ENCODE measurements at places on chromosomes 3 and 15.

DNA sequence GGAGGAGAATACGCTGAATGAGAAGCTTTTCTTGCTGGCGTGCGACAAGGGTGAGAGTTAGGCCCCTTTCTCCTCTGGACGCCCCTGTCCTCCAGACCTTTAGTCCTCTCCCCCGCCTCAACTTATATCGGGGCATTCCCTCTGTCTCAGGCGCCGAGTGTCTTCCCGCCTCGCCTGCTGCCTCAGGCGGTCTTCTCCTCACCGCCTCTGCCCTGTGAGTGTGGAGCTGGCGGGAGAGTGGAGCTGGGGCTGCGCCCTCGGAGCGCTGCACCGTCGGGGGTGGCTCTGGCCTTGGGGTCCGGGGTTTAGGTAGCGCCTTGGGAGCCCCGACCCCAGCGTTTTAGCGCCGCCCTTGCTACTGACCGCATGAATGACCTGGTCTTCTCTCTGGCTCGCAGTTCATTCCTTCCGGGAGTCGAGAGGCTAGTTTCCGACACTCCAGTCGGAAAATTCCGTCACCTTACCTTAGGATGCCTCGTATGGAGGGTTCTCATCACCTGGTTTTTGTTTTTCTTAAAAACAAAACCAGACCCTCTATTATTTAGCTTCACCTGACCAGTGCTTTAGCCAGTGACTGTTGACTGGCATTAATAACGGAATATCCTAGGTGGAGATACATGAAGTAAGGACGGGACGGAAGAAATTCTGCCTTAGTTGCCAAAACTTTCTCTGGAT, 985 bp downstream of the TRPC1 start:
- DNase-seq: no peak

GRCh38 chr15:78353093-78353492, 12.9 kb downstream of the CRABP1 start:
- no peak for DNase-seq

DNA sequence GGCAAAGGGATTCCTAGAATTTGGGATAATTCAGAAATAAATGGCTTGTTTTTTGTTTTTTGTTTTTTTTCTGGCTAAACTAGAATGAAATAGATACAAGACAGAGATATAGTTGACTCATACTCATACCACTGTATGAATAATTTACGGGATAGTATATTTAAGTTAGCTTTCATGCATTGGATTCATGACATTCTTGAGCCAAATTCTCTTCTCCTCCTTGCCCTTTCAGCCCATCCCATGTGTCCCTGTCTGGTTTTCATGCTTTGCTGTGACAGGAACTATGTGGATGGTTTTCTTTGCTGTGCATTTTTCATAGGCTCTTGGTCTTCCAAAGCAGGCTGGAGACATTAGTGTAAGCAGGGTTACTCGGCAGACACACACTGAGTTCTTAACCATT, 66.6 kb upstream of the UMPS start:
- DNase-seq: no peak

DNA sequence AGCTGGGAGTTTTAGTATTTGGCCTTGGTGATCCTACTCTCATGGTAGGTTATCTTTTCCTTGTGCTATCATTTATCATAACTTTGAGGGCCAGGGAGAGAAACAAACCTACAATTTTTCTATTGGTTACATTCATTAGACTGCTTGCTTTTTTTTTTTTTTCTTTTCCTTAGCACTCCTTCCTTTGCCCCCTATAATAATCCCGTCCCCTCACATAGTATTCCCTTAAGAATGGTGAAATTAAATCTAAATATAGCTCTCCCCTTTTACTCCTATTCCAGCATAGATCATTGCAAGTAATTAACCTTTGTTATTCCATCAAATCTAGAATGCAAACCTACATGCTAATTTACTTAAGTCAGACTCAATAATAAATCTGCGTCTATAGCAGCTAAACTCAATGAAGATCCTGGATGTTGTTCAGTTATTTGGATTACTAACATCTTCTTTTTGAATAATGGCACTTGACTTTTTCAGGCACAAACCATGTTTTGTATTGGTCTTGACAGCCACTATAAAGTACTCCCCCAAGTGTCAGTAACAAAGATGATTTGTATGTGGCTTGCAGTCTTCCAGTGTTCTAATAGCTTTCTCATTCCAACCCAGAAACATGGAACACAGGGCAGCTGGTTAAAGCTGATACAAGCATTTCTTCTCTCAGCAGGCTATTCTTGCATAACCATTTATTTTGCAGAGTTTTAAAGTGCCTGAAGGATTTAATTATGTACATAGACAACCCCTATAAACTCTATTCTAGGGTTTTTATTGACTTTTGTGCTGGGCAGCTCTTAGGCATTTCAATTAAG, 420.6 kb downstream of the MECOM start:
- no peak for DNase-seq

GRCh38 chr3:143119974-143120715, 574 bp downstream of the CHST2 start:
- no peak for DNase-seq

DNA sequence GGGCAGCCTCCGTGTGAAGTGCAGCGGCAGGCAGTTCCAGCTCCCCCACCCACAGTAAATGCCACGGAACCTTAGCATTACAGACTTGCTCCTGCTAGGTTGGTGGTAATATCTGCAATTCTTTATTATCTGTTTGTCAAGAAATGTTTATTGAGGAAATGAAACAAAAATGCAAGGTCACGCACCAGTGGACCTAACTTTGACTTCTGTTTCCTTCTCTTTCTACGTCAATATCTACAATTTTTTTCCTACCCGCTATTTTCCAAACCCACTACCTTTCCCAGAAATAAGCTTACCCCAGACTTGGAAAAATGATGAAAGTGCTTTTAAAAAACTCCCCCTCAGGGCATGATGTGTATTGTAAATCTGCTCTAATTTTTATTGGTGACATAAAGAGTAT, 18.9 kb downstream of the ILDR1 start:
- DNase-seq: no peak

- no peak for DNase-seq
Observed at GRCh38 chr15:96703794-96704550, 373.5 kb downstream of the NR2F2 start.

DNA sequence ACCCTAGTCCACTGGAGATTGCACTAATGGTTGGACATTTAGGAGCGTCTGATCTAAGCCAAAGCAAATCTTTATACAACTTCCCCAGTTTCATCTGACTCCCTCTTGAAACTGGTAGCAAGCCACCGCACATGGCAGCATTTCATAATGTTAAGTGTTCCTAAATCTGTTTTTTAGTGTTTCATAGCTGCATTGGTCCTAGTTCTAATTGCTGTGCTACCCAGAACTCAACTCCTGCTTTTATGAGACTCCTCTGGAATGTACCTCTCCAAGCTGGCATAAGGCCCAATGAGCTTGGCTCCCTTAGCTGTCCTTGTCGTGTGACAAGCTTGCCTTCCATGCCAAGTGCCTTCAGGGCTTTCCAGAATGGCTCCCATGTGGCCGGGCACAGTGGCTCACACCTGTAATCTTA, 65.3 kb upstream of the FLNB start:
- no peak for DNase-seq

GRCh38 chr15:101027920-101028319, 108.8 kb downstream of the LRRK1 start:
- DNase-seq: no peak

- DNase-seq: no peak
Observed at GRCh38 chr3:127431066-127431465, 143.2 kb upstream of the PRR20G start.

DNA sequence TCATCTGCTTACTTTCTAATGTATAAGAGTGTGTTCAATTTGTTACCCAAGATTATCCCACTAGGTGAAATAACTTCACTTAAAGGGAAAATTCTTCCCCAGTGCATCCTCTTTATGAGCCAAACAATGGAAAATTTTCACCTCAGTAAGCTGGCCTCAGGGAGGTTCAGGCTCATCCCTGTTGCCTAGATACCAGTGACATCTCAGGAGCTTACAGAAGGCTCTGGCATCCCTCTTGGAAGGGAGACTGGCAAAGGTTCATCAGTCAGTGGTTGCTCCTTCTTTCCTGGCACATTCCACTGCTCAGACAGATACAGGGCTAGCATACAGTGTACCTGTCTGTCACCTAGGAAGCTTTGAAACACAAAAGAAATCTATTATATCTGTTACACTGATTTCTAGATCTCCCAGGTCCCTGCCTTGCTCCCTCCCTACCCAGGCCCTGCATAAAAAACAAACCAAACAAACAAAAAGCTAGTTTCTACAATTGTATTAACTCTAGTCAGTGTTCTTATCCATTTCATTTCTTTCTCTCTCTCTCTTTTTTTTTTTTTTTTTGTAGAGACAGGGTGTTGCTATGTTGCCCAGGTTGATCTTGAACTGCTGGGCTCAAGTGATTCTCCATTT, 1.7 kb downstream of the IP6K2 start:
- no peak for DNase-seq
